ENCODE measurements at places on chromosomes 4 and X.
A peak's percentile ranks its signal among the peaks of the same experiment; 100 is the strongest.

- no peak for DNase-seq
Observed at GRCh38 chrX:155188786-155189185, 27.5 kb upstream of the VBP1 start.

DNA sequence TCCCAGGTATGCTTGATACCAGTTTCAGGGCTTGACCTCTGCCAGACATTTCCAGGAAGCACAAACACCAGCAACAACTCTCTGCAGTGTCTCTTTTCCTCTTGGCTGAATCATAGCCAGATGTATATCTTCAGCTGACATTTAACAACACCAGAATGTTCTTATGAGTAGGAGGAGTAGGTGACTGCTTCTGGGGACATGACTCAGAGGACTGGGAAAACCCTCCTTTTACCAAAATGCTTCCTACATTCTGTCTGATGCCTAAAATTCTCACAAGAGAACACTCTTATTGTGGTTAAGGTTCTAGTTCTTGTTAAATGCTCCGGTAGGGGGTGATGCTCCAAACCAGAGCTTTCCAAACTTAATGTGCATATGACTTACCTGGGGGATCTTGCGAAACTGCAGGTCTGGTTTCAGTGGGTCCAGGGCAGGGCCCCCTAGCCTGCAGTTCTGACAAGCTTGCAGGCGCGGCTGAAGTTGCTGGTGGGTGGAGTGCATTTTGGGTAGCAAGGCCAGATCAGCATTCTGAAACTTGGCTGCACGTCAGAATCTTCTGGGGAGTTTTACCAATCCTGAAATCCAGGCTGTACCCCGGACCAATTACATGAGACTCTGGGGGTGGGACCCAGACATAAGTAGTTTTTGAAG is 329.3 kb upstream of the RPS6KA3 start:
- peak; percentile 71 for DNase-seq

DNA sequence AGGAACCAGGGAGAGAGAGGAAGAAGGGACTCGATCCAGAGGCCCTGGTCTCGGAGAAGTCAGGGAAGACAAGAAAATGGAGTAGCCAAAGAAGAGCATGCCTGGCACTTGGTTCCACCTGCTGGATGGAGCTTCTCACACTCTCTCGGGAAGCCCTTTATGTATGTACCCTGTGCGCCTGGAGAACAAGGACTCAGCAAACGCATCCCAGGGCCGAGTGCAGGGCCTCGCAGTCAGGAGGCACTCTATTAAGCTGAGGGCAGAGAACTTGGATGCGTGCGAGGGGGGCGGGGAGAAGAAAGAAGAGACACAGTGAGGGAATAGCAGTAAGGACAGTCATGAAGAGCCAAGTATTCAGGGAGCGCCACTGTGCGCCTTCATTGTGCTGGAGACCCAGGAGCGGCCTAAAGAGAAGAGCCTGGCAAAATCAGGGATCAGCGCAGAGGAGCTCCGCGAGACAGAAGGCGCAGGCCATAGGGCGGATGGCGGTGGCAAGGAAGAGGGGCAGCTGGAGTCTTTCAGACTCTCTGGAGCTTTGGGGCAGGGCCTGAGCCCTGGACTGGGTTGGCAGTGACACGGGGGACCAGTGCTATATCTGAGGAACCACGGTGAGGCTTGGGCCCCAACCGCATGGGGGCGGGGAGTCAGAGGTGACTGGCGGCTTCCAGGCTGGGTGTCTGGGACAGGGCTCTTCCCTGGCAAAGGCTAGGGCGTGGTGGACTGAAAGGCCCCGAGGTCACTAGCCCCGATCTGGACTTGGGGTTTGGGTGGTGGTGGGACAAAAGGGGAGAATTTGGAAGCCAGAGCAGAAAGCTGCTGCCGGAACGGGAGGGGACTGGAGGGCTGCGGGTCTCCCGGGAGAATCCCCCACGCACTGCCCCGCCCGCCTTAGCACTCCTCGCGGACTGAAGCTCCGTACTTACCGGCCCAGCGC is 1.9 kb upstream of the SEPTIN6 start:
- DNase-seq, result no peak

DNA sequence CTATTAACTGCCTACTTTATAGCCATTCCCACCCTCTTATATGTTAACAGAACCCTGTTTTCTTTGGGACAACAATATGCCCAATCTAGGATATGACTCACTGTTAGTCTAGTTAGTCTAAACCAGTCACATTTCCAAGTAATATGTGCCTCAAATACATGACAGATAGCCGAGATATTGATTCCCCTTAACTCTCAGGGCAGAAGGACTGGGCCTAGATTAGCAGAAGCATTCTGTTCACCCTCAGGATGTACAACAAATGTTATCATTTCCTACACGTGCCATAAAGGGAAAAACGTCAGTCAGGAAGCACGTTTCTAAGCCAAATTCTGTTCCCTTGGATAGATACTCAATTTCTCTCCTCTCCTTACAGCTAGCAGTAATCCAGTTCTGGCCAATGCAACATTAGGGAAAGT is 114.1 kb downstream of the SLC10A7 start:
- DNase-seq, result no peak

DNA sequence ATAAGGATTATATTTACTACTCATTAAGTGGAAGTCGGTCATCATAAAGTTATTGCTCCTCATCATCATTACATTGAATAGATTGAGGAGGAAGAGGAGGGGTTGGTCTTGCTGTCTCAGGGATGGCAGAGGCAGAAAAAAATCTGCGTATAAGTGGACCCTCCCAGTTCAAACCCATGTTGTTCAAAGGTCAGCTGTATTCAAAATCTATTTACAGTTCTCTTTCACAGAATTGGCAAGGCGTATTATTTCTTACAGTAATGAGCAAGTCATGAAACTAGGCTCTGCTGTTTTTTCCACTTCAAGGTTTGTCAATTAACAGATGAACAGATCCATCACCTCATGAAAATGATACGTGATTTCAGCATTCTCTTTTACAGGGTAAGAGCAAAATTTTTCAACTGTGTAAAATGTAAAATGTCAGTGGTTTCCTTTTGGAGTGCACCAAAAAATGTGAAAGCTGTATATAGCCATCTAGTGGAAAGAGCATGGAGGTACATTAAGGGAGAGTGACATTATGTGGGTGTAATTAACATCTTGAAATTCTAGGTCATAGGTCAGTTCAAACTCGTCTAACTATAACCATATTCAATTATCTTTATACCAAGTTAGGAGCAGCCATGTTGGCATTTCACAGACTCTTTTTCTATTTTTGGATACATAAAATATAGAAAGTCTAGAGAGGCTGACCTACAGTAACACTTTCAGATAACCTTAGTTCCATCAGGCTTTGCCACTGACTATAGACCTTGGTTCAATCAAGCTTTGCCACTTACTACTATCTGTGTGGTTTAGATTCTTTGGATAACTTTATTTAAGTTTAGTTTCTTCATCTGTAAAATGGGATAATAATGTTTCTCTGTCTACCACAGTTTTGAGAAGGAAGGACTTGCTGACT is 30.1 kb downstream of the NEIL3 start:
- no peak for DNase-seq

DNA sequence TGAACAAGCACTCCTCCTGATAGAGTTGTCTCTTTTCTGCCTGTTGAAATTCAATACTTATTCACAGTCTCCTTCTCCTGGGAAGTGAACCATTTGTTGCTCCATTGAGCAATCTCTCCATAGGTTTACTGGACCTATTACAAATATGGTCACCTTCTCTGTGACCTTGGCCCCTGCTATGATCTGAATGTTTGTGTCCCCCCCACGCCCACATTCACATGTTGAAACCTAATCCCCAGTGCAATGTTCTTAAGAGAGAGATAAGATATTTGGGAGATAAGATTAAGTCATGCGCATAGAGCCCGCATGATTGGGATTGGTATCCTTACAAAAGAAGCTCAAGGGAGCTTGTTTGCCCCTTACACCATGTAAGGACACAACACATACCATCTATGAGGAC is 54.1 kb upstream of the GABRE start:
- DNase-seq, result no peak

- DNase-seq, result no peak
Observed at GRCh38 chr4:77031544-77031943, 44.2 kb downstream of the CCNI start.

DNA sequence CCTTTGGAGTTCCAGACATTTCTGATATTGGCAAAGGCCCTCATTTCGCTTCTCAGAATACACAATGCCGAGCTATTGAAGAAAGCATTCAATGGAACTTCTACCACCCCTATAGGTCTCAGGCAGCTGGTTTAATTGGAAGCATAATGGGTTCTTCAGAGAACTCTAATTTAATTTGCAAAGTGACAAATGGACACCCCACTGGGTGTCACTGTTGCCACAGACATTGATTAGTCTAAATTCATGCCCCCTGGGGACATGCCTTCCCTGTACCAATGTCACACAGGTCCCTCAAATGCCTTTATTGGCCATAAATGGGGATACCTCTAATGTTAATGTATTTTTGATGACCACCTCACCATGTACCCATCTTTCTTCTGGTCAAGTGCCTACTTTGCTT is 22.9 kb upstream of the TMEM255A start:
- no peak for DNase-seq

GRCh38 chr4:68319040-68319439 is 30.9 kb downstream of the YTHDC1 start:
- no peak for DNase-seq

- DNase-seq, result no peak
Observed at GRCh38 chr4:8575457-8575856, 4.7 kb upstream of the GPR78 start.

DNA sequence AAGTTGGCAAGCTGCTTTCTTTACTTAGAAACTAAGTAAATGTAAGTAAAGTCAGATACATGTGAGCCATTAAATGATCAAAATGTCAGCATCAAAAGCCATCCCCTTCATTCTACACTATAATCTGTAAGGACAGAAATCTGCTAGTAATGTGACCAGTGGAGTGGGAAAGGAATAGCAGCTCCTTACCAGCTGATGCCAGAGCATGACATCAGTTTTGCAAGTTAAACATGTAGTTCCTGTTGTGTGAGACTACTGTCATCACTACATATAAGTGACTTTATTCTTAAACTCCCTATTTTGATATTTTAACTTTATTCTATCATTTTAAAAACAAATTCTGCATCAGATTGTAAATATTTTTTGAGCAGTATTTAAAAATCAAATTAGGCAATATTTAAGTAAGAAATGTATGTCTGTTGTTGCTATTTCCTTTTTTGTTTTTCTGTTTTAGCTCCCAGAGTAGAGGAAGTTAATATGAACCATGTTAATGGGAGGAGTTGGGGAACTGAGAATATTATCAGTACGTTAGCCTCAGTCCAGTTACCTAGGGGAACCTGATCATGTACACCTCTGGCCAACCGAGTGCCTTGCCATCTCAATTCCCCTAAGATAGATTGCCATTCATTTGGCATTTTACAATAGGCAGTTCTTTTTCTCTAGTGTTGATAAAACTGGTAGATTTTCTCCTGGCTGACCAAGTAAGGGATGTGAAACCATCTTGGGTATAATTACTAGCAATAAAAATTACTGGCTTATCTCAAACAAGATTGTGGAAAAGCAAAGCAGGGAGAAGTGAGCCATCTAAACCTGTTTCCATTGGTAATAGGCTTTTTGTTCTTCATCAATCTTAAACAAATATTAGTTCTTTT is 34.7 kb downstream of the CCNI start:
- no peak for DNase-seq

- peak; percentile 90 for DNase-seq
Observed at GRCh38 chr4:1201851-1202525, 29.6 kb upstream of the SPON2 start.

DNA sequence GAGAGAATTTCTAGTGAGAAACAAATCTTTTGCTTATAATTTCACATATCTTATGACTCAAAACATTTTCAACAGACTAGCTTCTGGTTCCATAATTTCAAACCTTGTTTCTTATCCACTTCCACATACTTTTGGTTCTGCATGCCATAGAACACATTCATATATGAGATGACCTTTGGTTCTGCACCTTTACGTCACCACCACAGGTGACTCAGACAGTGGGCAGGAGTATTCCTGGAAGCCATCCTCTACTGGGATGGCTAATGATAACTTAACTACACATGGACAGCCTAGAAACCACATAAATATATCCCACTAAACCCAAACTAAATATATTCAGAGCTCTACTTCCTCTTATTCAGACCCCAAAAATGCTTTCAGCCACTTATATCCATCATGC is 133.3 kb downstream of the DCK start:
- no peak for DNase-seq

- DNase-seq, result no peak
Observed at GRCh38 chr4:76997532-76997931, 48.0 kb downstream of the SEPTIN11 start.

GRCh38 chrX:141701072-141701471 is 2.5 kb upstream of the SPANXD start:
- DNase-seq, result no peak

DNA sequence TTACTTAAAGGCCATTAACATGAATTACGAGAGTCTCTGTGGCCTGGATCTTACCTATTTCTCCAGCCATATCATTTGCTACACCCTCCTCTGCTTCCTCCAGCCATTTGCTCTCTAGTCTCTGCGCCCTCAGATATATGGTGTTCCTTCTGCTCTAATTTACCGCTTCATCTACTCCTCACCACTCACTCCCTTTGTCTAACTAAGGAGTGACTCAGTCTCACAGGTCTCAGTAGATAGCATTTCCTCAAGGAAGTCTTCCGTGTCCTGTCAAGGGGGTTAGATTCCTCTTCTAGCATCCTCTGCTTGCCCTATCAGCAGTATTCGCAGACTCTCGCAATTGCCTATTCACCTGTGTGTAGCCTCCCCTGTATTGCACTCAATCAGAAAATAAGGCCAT is 892.1 kb upstream of the INTU start:
- no peak for DNase-seq

DNA sequence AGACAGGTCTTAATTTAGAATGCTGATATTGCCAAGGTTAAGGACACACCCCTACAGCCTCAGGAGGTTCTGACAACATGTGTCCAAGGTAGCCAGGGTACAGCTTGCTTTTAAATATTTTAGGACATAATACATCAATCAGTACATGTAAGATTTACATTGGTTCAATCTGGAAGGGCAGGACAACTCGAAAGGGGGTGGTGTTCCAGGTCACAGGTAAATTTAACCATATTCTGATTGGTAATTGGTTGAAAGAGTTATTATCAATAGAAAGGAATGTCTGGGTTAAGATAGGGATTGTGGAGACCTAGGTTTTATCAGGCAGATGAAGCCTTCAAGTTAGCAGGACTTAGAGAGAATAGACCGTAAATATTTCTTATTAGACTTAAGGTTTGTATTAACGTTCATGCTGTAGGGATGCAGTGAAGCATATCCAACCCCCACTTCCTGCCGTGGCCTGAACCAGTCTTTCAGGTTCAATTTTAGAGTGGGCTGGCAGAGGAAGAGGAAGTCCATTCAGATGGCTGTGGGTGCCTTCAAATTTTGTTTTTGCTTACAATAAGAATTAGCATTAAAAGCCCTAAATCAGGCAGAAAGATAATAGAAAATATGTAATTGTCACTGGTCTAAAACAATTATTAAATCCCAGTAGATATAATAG is 136.5 kb upstream of the GALNTL6 start:
- DNase-seq, result no peak

DNA sequence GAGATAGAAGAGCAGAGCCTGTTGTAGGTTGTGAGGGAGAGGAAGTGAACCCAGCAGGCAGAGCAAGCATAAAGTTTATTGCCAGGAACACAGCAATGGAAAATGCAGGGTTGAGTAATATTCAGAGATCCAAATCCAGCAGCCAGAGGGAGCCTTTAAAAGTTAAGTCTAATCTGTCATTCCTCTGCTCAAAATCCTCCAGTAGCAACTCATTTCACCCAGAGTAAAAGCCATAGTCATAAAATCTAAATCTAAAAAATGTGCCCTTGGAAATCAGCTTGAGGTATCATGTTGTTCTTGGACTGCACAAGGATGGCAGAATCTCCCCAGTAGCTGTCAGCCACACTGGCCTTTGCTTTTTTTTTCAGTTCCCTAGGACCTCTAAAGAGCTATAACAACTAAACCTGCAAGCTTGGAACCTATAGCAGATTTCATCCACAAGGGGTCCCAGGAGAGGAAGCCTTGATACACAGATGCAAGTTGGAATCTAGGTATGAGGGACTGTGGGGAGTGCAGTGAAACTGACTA is 62.9 kb upstream of the FRAS1 start:
- DNase-seq, result no peak

Data from activated T-cell treated with anti-CD3 and anti-CD28 coated beads, Interleukin-2, amount 50 U/mL, for 48 hours (primary cell).